ENCODE measurements at places on chromosomes 7 and 10.

- no peak for DNase-seq
Measured at GRCh38 chr10:77282163-77282562, 355.4 kb downstream of the KCNMA1 start.

DNA sequence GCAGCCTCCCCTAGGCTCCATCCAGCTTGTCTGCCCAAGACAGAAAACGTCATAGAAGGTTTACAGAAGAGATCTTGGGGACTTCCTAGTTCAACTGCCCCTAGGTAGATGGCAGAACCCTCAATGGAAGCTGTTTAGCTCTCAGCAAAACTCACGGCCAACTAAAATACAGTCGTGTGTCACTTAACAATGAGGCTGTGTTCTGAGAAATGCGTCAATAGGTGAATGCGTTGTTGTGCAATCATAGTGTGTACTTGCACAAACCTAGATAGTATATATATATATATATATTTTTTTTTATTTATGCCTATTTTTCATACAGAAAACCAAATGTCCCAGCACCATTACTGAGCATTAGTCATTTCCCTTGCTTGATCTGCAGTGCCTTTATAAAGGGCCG is 100.4 kb upstream of the SH2B2 start:
- no peak for DNase-seq

DNA sequence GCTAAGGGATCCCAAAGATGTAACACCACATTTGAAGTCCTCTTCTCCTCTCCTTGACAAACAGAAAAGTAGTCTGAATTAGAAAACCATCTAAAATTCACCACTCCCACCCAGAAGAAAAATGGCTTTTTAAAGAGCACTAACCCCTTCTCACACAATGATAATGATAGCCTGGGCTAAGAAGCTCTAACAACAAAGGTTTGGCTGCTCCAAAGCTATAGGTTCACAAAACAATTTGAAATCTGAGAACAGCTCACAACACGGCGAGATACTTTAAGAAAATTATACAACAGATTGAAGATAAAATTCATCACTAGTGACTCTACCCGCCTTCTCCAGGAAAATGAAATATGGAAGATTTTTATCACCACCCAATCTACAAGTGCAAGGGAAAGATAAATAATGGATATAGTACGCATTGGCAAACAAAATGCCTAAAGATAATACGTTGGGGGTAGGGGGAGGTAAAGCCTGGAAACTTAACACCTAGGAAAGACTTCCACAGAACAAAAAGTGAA is 7.4 kb downstream of the ITGB1 start:
- DNase-seq = no peak

GRCh38 chr7:75599244-75599781 is 107.2 kb downstream of the SPDYE5 start:
- DNase-seq = no peak

DNA sequence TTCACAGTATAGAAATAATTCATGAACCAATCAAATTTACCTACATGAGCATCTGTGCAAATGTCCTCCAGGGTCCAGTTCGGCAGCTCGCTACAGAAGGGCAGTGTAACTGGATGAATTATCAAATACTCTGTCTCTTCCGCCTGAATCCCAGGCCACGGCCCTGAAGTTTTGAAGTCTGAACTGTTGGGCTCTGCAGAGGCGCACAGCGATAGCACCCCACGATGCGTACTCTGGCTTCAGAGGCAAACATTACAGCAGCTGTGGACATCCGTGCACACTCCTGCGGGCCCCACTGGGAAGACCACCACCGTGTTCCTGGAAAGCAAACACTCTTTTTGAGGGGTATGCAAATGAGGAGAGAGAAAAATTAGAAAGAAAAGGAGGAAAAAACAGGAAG is 259.8 kb upstream of the TCERG1L start:
- DNase-seq = no peak

DNA sequence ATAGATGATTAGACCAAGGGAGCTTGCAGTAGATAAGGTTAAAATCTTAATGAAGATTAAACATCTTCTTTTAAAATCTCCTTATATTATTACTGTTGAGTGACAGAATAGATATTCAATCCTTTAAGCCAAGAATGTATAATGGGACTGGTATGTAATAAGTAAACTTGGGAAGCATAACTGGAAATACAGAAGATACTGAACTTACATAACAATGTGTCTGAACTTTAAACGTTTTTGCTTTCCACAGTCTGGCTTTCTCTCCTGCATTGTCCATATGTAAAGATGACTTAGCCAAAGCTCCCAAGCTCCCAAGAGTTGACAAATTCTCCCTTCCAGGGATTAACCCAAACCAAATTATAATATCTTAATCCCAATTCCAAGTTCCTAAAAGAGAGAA is 129.8 kb downstream of the KCND2 start:
- DNase-seq = no peak

GRCh38 chr7:153588586-153588985 is 463.6 kb upstream of the DPP6 start:
- no peak for DNase-seq

GRCh38 chr10:35387768-35388167 is 51.5 kb downstream of the CCNY start:
- no peak for DNase-seq

DNA sequence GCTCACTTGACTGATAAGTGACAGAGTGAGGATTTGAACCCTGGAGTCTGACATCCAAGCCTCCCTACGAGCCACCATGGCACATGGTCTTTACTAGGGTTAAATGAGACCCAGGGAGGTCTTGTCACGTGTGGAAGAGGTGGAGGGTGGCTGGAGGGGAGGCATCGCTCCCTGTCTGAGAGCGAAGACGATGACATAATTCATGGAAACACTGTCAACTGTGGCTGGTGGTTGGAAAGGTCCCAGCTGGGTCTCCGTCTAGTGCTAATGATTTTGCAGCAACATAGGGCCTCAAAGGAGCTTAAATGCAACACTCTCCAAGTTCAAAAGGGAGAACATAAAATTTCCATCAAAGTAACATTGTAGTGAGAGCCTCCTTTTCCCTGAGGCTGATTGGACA is 99.9 kb upstream of the BAIAP2L1 start:
- no peak for DNase-seq

GRCh38 chr10:99760321-99760720 is 22.1 kb upstream of the ABCC2 start:
- DNase-seq = no peak

GRCh38 chr10:30993155-30993554 is 38.5 kb downstream of the ZNF438 start:
- no peak for DNase-seq

GRCh38 chr7:14207138-14207537 is 217.7 kb upstream of the ETV1 start:
- DNase-seq = no peak

GRCh38 chr7:44750921-44751571 is 2.4 kb downstream of the ZMIZ2 start:
- peak; percentile 65 for DNase-seq

DNA sequence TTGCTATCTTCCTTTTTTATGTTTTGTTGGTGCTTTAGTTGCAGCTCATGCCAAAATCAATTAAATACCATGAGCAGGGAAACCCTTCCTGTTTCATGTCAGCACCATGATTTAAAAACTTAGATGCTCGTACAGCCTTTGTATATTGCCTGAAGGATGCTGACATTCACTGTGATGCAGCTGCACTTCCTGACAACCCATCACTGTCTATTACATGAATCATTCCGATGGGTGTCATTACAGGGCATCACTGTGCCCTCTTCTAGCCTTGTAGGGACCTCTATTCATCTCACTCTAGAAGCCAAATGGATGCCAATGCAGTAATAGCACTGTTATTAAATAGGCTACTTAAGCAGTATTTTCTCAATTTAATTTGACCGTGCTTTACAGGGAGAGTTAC is 18.3 kb upstream of the ITGB1 start:
- DNase-seq = no peak
